ENCODE measurements at places on chromosomes 3 and 15. TPM values are rescaled to one million over a fixed set of nuclear protein-coding genes. Genes with fewer than 3 reads are reported as not detected.

GOLGA6L9 gene
- 1.7 TPM for polyA plus RNA-seq

OSTN gene
- polyA plus RNA-seq, result not detected

RAB11A gene
- 299 TPM for polyA plus RNA-seq

RPS27L gene
- 361 TPM for polyA plus RNA-seq

DNA sequence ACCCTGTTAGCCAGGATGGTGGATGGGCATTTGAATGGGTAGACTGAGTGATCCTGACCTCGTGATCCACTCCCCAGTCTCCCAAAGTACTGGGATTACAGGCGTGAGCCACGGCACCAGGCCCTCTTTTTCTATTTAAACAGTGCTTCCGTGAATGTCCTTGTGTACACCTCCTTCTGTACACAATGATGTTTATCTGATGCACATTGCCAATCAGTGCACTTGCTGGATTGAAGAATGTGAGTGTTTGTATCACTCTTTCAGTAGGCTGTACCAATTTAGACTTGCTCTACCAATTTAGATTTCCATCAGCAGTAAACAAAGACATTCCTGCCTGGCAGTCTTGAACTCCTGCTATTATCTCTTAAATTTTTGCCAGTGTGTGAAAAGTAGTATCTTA lies 8.9 kb upstream of the ZNF619 start:
- H3K4me3 ChIP-seq, result no peak overlapping the region
- no peak overlapping the region for H3K27ac ChIP-seq
- no peak for DNase-seq
- no peaks in the 10 kb centered on the region for H3K4me1 ChIP-seq

FBN1 gene
- 134 TPM for polyA plus RNA-seq

DNA sequence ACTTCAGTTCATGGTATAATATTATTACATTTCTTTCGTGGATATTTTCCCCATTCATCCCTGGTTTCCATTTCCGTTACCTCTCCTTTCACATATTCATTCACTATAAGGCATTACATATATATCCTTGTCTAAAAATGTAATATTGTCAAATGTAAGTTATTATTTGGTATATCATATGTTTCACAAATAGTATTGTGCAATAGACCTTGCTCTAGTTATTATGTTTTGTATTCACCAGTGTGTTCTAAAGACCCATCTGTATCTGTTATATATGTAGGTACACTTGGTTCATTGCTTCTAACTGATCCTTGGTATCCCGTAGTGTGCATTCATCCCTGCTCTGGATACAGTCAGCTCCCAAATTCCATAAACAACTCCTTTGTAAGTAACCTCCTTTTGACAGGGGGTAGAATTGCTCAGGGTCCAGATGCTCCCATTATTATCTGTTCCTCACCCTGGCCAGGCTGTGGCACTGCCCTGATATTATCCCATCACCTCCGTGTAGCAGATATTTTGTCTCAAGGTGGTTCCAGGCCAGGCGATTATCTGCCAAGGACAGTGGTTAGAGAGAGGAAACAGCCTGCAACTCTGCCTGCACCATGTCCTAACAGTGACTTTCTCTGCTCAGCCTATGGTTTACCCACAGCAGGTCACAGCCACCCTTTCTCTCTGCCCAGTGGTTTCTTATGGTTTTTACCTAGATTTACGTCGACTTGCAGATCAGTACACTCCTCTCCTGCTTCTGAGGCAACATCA lies 29.2 kb downstream of the PAQR9 start:
- no peaks in the 10 kb centered on the region for H3K4me1 ChIP-seq
- H3K27ac ChIP-seq, result no peak overlapping the region
- H3K36me3 ChIP-seq, result no peaks in the 10 kb centered on the region
- DNase-seq, result no peak
- H3K4me3 ChIP-seq, result no peak overlapping the region

ZPLD1 gene
- not detected for polyA plus RNA-seq

KLHL40 gene
- polyA plus RNA-seq, result not detected

DNA sequence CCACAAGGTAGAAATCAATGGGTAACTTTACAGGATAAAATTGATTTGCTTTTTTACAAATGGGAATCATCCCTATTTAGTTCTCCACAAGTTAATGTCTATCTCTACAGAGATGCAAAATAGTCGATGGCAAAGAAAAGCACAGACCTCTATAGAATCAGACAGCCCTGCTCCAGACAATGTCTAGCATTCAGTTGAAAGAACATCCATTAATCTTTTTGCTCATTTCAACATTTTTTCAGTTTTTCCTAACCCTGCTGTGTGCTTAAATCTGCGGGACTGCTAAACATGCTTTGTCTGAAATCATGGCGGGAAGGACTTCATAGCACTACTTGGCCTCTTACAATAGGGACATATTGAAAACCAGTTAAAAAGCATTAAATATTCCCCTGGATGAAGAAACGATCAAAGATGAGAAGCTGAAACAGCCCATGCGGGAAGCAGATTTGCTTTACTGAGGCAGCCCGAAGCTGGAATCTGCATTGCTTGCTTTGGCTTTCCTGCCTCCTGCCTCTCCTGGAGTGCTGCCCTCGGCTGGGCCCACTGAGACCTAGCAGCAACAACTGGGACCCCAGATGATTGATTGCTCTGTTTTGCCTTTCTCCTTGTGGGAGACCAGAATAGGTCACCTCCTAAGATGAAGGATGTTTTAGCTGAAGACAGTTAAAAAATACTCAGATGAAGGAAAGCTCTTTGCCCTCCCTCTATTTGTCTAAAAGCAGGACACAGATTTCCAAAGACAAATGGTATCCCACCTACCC lies 38.5 kb upstream of the RASGRP1 start:
- no peak for DNase-seq
- no peak overlapping the region for H3K27ac ChIP-seq
- H3K4me1 ChIP-seq, result no peaks in the 10 kb centered on the region
- peaks cover 66% of the 10 kb centered on the region for H3K27me3 ChIP-seq
- no peak overlapping the region for H3K4me3 ChIP-seq
- H3K36me3 ChIP-seq, result no peaks in the 10 kb centered on the region

DNA sequence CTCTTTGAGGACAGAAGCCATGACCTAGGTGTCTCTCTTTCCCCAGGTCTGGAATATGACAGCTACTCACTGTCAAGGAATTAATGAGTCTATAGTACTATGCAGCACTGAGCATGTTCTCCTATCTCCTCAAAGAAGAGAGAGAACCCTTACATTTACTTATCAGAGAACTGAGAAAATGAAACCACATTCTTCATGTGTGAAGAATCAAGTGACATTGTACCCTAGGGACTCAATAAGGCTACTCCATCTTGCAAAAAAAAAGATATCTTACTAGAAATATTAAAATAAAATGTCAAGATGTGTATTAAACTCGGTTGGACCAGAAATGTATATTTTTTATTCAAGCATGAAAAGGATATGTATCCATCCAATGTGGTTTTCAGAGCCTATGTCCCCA lies 133.2 kb upstream of the COL8A1 start:
- no peak overlapping the region for H3K4me3 ChIP-seq
- no peak overlapping the region for H3K27ac ChIP-seq
- DNase-seq, result no peak
- no peaks in the 10 kb centered on the region for H3K27me3 ChIP-seq
- H3K4me1 ChIP-seq, result peaks cover 17% of the 10 kb centered on the region

GRCh38 chr15:100048736-100049135 lies 293.0 kb downstream of the ADAMTS17 start:
- DNase-seq, result no peak
- no peak overlapping the region for H3K4me3 ChIP-seq
- H3K4me1 ChIP-seq, result peaks cover under 1% of the 10 kb centered on the region
- H3K36me3 ChIP-seq, result no peaks in the 10 kb centered on the region
- H3K27ac ChIP-seq, result no peak overlapping the region
- H3K27me3 ChIP-seq, result no peaks in the 10 kb centered on the region

C3orf52 gene
- polyA plus RNA-seq, result 6.4 TPM

C3orf22 gene
- polyA plus RNA-seq, result not detected

CASR gene
- polyA plus RNA-seq, result not detected

- no peak for DNase-seq
- H3K27me3 ChIP-seq, result no peaks in the 10 kb centered on the region
- H3K36me3 ChIP-seq, result no peaks in the 10 kb centered on the region
- H3K4me1 ChIP-seq, result no peaks in the 10 kb centered on the region
- no peak overlapping the region for H3K4me3 ChIP-seq
Observed at GRCh38 chr3:18703798-18704197, 278.7 kb upstream of the SATB1 start.

IQCF5 gene
- not detected for polyA plus RNA-seq

GRCh38 chr3:27630885-27631284 lies 91.2 kb downstream of the EOMES start:
- peak; percentile 82 for DNase-seq
- H3K27me3 ChIP-seq, result no peaks in the 10 kb centered on the region
- H3K36me3 ChIP-seq, result no peaks in the 10 kb centered on the region
- no peak overlapping the region for H3K27ac ChIP-seq
- H3K4me3 ChIP-seq, result no peak overlapping the region
- peaks cover 2% of the 10 kb centered on the region for H3K4me1 ChIP-seq

SPINK8 gene
- not detected for polyA plus RNA-seq

DNA sequence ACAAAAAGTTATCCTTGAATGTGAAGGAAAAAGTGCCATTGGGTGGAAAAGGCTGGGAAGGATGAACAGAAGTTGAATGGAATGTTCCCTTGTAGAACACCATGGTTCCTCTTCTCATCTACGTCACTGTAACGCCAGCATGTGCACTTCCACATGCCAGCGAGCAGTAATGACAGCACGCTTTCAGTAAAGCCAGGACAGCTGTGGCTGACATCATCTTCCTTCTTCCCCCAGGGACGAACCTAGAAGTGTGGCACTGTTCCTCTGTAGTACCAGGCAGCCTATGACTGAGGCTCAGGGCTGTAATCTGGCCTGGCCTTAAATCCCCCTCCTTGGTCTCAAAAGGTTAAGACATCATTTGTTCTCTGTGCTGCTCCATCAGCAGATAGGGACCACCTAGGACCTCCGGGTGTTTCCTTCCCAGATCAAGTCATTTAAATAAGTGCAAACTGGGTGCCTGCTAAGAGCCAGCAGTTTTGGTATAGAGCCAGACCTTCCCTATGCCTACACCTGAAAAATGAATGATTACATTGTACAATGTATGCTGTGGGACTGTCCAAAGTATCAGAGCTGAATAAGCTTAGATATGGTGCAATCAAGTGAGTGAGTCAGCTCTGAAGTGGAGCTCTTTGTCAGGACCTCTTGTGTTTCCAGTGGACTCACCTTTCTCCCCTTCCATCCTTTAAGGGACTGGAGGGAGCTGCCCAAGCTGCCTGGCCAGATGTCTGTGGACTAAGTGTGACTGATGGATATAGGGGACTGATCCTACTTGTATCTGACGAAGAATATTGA lies 5.6 kb upstream of the SRPRB start:
- no peak overlapping the region for H3K27ac ChIP-seq
- peak; percentile 47 for DNase-seq
- peaks cover 2% of the 10 kb centered on the region for H3K27me3 ChIP-seq
- H3K4me1 ChIP-seq, result no peaks in the 10 kb centered on the region

- no peaks in the 10 kb centered on the region for H3K27me3 ChIP-seq
- peaks cover 17% of the 10 kb centered on the region for H3K4me1 ChIP-seq
- peak overlapping the region; percentile 63 for H3K27ac ChIP-seq
- H3K36me3 ChIP-seq, result no peaks in the 10 kb centered on the region
- H3K4me3 ChIP-seq, result no peak overlapping the region
Observed at GRCh38 chr3:175005881-175006280, 146.7 kb downstream of the NAALADL2 start.

TMEM44 gene
- 24.2 TPM for polyA plus RNA-seq

- DNase-seq, result peak; percentile 82
- no peaks in the 10 kb centered on the region for H3K27me3 ChIP-seq
- peak overlapping the region; percentile 26 for H3K4me3 ChIP-seq
- H3K4me1 ChIP-seq, result peaks cover 3% of the 10 kb centered on the region
- H3K27ac ChIP-seq, result no peak overlapping the region
Observed at GRCh38 chr3:151345859-151346258, 16.5 kb upstream of the P2RY13 start.

- H3K36me3 ChIP-seq, result no peaks in the 10 kb centered on the region
- DNase-seq, result no peak
- no peaks in the 10 kb centered on the region for H3K4me1 ChIP-seq
Observed at GRCh38 chr3:135083756-135084155, 288.7 kb downstream of the EPHB1 start.

SCAANT1 gene
- not detected for polyA plus RNA-seq

ZNF860 gene
- polyA plus RNA-seq, result 0.07 TPM

Measured in IMR-90 (cell line).